ENCODE measurements at places on chromosomes 4 and X. TPM values are rescaled to one million over a fixed set of nuclear protein-coding genes. Genes with fewer than 3 reads are reported as not detected.

DNA sequence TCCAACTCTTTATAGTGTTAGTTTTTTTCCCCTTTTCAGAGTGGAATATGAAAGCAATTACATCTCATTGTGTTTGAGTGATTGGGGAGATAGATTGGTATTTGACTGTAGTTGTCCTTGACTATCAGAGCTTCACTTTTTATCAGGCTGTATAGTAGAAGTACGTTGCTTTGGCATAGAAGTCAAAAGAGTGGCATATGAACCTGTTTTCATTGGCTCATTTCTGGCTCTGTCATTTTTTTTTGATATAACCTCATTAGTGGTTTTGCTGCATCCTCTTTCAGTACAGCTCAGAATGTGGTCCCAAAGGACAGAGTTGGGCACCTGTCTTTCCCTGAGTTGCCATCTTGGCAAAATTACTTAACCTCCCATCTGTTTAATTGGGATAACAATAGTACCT, 1.4 kb downstream of the TMA16 start:
- DNase-seq: no peak

- no peak for DNase-seq
Measured at GRCh38 chrX:119686087-119686691, 6.8 kb downstream of the SEPTIN6 start.

GRCh38 chr4:7973545-7973981, 33.9 kb upstream of the AFAP1 start:
- DNase-seq: no peak

GRCh38 chrX:115650449-115650848, 89.5 kb downstream of the PLS3 start:
- no peak for DNase-seq

DNA sequence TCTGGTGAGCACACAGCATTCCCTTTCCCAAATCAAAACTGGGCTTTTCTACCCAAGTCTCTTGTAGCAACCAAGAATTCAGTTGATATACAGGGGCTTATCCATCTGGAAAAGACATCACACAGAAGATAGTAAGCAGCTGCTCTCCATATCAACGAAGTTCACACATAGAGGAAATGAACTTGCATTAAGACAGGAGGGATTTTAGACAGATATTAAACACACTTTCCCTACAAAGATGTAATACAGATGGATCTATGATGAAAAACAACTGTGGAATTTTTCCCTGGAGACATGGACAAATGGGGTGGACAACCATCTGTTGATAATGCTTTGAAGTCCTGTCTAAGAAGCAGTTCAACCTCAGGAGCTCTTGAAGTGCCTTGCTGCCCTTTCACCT, 9.8 kb upstream of the PDE5A start:
- no peak for DNase-seq

DNA sequence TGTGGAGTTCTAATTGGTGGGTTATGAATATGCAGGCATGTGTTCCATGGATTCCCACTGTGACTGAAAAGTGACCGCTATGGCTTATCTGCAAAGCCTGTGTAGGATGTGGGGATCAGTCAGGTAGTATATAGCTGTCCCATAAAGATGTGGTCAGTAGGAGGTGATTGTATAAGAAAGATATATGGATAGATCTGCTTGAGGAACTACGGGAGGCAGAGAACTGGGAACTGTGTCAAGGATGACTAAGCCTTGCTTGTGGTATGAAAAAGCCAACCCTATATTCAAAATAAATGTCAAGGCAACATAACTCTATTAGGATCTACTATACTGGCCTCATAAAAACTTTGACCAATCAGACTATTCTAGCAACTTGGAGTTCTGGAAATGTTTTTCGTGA, 185.2 kb downstream of the KLHL4 start:
- DNase-seq: no peak

DNA sequence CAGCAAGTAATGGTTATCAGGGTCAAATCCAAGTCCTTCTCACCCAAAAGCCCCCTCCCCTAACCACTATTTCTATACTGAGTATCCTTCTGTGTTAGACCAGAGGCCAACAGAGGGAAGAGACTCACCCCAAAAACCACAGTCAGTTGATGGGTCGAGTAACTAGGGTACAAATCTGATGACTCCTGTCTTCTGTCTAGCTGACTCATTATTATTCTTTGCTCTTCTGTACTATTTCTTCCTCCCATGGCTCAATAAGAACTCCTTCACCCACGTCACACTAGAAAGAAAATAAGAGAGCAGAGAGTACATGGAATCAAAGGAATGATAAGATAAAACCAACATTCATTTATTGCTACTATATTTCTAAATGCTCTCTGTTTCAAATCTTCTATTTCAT, 2.0 kb downstream of the RAB40A start:
- no peak for DNase-seq

GRCh38 chr4:184317234-184317918, 99.7 kb upstream of the ENPP6 start:
- DNase-seq: no peak

DNA sequence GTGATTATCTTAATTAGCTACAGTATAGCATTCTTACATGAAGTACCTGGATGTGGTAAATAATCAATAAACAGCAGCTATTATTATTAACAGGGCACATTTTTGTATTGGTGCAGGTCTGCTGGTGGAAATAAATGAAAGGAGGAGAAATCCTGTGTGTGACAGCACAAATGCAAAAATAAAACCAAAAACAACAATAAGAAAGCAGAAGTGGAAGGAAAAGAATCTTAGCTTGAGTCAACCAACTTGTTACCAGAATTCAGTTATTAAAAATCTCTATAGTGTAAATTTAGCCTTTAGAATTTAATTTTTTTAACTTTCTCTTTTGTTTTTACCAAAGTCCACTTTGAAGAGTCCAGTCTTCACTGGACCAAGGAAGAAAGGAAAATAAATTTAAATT, 63.1 kb upstream of the LSM6 start:
- no peak for DNase-seq

DNA sequence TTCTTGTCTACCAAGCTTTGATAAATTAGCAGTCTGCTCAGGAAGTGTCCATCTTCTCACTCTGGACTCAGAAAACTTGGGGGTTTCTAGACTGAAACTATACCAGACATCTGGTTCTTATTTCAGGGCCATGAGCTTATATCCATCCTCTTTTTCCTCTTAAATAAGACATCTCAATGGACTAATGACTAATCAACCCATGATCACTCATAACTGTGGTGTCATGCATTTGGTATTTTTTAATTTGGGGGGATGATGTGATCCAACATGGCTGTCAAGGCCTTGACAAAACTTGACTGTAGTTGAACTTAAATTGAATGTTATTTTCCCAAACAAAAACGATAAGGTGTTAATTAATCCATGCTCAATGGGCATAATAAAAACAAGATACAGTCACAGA, 87.8 kb downstream of the GPRASP3 start:
- DNase-seq: no peak

DNA sequence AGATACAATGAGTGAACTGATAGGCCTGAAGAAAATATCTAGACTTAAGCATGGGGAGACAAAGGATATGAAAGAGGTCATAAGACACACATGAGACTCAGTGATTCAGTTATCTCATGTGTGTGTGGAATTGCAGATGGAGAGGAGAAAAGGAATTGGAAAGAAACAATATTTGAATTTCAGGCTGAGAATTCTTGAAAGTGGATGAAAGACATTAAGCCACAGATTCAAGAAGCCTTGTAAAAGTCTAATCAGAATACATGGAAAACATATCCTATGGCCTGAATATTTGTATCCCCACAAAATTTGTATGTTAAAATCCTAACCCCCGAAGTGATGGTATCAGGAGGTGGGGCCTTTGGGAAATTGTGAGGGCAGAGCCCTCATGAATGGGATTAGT, 28.3 kb downstream of the NSUN7 start:
- DNase-seq: no peak

DNA sequence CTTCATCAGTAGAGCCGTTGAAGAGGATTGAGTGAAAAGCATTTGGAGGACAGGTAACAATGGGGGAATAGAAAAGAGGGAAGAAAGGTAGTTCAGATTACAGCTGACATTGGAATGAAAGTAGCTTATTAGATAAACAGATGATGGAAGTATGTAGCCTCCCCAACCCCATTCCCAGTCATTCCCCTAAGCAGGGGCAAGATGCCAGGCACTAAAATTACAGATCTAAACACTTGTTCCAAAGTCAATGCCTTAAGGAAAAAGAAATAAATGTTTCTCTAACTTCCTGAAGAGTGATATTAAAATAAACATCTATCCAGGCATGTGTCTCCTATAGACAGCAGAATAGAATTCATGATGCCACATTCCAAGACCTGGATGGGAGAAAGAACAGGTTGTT, 350.8 kb downstream of the PDGFC start:
- DNase-seq: no peak

GRCh38 chr4:176957353-176958118, 164.8 kb upstream of the VEGFC start:
- DNase-seq: no peak

UPF3B gene
- total RNA-seq: 6.2 TPM

SETD7 gene
- total RNA-seq: 14.5 TPM

RTL9 gene
- 0.06 TPM for total RNA-seq

DKK2 gene
- 0.18 TPM for total RNA-seq

FREM3 gene
- total RNA-seq: 0.06 TPM

MID2 gene
- total RNA-seq: 35.2 TPM

LIMCH1 gene
- 52.4 TPM for total RNA-seq

VEGFC gene
- 2.9 TPM for total RNA-seq

TCP11X2 gene
- 0.28 TPM for total RNA-seq

HS6ST2 gene
- 0.32 TPM for total RNA-seq

TMEM131L gene
- total RNA-seq: 5.8 TPM

Data from adrenal gland (tissue), 19 donors.